Endothelial cell of umbilical vein (primary cell): ENCODE measurements at places on chromosomes 3 and 15.

DNA sequence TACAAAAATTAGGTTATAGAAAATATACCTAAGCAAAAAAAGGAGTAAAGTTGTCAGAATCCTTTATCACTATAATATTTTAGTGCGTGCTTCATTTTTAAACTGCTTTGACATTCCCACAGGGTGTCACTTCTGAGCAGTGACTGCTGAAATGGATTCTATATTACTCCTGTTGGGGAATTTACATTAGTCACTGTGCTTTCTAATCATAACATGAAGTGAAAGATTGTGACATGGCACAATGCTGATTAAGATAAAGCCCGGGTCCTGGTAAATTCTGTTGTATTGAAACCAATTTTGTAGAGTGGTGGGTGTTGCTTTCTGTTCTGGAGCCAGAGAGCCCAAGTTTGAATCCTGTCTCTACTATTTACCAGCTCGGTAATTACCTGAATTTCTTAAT is 36.4 kb upstream of the EHHADH start:
- DNase-seq = no peak

GRCh38 chr3:23387286-23387918 is 184.3 kb downstream of the UBE2E2 start:
- DNase-seq = no peak

GRCh38 chr3:25362118-25362517 is 65.9 kb upstream of the RARB start:
- DNase-seq = no peak

GRCh38 chr3:130826516-130827182 is 67.2 kb upstream of the ATP2C1 start:
- no peak for DNase-seq

DNA sequence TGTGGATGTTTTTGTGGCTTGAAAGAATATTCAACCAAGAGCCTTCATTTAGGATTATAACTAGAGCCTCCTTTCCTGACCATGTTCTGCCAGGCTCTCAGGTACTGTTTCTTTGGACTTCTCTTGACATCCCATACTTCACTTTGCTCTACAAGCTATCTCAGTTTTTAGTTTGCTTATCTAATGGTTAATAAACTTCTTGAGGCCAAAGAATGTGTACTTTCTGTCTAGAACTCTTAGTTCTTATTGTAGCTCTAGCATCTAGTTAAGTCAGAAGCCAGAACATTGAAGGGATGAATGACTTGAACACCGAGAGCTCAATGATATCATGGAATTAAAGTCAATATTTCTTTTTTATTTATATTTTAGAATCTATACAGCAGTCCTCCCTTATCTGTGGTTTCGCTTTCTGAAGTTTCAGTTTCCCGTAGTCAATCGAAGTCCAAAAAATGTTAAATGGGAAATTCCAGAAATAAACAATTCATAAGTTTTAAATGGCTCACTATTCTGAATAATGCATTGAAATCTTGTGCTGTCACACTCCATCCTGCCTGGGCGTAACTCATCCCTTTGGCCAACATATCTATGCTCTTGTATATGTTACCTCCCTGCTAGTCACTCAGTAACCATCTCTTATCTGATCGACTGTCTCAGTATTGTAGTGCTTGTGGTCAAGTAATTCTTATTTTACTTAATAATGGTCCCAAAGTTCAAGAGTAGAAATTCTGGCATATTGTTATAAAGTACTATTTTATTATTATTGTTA is 368.6 kb upstream of the RBMS3 start:
- no peak for DNase-seq

- peak; percentile 28 for DNase-seq
Observed at GRCh38 chr3:129439226-129439816, 427 bp downstream of the MBD4 start.

- peak; percentile 91 for DNase-seq
Observed at GRCh38 chr15:57152666-57153539, 223.4 kb upstream of the CGNL1 start.

DNA sequence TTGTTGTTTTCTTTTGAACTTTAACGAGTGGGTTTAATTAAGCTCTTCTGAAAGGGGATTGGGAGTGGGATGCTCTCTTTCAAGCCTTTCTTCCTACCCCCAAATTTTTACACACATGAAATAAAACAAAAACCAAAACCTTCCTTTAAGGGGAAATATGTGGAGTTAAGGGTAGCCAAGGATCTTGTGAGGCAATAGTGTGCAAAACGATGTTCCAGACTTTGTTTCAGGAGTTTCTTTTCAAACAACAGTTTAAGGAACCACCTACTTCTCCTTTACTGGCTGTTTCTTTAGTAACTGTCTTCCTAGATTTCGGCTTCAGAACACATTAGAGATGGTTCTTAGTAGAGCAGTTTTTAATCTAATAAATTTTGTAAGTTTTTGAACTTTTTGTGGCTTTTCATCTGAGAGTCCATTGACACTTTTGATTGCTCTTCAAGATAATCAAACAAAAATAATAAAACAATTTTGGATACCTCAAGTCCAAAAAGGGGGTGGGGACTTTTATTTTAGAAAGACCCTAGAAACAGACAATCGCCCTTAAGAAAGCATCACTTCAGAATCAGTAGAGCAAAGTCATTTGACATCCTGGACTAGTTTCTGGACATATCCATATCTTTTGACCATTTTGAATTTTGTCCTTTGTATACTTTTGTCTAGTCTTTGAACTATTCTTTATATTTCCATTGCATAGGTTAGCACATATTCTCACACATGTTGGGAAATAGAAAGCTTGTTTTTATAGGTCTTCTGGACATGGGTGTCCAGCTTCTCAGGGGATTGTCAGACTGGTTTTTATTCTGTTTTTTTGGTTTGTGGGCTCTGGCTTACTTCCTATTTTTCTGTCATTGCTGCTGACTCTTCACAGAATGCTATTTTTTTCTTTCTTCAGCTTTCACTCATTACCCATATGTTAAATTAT is 6.0 kb downstream of the DIPK2A start:
- no peak for DNase-seq

DNA sequence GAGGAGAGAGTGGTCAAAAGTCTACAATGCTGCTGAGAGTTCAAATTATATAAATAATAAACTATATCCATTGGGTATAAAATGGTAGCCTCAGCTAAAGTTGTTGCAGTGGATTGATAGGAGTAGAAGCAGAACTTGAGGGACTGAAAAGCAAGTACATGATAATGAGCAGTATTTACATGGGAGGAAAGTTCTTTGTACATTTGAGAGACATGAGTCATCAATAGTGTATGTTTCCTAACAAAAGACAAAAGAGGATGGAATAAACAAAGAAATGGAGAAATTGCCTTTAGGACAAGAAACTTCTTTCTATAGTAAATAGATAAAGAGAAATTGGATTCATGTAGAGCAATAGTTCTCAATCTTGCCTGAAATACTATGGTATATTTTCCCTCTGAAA is 110.0 kb upstream of the PLSCR5 start:
- peak; percentile 34 for DNase-seq

GRCh38 chr3:109926376-109926775 is 589.0 kb upstream of the DPPA4 start:
- no peak for DNase-seq

DNA sequence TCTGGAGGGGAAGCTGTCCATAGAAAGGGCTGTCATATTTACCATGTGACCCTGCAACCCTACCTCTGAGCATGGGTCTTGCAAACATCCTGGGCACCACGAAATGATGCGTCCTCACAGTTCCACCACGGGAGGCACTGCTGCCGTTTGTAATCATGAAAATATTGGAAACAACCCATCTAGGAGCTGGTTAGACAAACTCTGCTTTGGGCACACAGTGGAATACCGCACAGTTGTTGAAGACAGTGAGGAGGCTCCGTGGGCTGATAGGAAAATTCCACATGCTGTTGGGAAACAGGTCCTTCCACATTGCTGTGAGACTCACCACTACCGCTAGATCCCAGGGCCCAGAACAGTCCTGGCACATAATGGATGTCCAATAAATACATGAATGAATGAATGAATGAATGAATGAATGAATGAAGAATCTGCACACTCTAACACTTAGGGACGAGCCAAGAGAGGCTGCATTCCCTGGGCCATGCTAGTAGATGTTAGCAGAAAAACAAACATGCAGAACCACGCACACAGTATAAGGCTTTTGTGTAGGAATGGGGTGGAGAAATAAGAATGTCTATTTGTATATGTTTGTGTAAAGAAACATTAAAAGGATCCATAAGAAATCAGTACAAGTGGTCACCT is 40.6 kb downstream of the TPRA1 start:
- DNase-seq = no peak

GRCh38 chr15:33601461-33601860 is 290.7 kb downstream of the RYR3 start:
- DNase-seq = no peak

GRCh38 chr3:129689036-129689435 is 82.6 kb upstream of the PLXND1 start:
- no peak for DNase-seq

DNA sequence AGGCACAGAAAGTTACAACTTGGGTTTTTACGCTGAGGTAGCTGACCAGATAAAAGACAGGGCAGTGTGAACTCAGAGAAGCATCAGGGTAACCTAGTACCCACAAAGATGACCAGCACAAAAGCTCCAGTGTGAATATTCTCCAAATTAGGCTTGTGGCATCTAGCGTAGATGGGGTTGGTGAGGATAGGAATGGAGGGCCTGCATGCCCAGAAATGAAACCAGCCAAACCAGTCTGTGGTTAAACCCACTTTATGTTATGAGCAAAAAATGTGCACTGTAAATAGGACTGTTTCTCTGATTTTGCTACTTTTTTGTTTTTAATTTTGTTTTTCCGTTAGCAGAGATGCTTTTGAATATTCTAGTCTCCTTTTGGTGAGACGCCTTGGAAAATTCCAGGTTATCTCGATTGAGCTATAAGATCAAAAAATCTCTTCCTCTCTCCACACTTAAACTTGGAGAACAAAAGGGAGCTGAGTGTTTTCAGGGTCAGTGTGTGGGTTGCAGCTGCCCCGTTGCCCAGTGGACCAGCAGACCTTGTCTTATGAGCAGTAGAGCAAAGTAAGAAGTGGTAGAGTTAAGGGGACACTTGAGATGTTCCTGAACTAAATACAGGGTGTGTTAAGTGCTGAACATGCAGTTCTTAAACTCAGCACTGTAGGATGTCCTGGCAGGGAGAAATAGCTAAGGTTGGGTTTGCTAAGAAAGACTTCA is 132.9 kb downstream of the C3orf38 start:
- DNase-seq = no peak

GRCh38 chr15:58459045-58459444 is 27.3 kb downstream of the LIPC start:
- no peak for DNase-seq

GRCh38 chr3:166837535-166837934 is 542.6 kb downstream of the ZBBX start:
- DNase-seq = no peak

DNA sequence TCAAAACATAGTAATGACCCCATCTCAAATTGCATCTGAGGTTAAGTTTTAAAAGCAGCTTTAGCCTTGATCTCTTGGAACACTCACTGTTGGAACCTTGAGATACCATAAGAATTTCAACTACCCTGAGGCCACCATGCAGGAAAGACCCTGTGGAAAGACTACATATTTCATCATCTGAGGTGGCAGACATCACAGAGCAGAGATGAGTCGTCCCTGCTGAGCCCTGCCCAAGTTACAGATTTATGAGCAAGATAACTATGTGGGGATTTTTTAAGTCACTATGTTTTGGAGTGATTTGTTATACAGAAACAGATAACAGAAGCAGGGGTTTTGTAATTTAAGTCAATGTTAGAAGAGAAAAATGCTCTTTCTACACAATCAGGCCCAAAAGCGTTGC is 168.4 kb downstream of the STAC start:
- DNase-seq = no peak

GRCh38 chr15:75705854-75706681 is 6.6 kb downstream of the CSPG4 start:
- DNase-seq = no peak

DNA sequence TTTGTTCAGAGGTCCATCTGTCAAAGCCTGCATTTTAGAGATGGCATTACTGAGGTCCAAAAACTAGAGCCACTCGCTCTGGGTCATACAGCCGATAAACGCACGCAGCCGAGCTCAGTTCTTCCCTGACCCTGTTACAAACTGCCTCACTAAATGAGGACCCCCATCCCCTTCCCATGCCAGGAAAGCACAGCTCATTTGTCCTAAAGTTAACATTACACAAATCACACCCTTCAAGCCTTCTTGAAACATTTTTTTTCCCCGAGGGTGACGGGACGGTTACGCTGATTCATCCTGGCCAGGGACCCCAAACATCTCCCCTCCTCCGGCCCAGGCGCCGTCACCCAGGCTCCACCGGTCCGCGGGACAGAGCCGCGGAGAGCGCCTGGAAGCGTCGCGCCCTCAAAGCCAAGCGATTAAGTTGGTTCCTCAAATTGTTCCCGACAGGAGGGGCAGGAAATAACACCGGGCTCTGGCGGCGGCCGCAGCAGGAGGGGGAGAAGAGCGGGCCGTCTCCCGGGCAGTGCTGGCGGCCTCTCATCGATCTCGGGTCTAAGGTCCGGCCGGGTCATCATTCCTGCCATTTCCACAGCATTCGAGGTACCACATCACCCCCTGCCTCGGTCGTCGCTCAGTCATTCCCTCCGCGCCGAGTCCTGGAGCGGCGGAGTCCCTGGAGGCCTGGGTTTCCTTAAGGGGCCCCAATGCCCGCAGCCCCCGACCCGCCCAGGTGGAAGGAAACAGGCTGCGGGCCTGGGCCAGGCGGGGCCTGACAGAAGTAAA is 619 bp upstream of the CMTM8 start:
- peak; percentile 40 for DNase-seq

DNA sequence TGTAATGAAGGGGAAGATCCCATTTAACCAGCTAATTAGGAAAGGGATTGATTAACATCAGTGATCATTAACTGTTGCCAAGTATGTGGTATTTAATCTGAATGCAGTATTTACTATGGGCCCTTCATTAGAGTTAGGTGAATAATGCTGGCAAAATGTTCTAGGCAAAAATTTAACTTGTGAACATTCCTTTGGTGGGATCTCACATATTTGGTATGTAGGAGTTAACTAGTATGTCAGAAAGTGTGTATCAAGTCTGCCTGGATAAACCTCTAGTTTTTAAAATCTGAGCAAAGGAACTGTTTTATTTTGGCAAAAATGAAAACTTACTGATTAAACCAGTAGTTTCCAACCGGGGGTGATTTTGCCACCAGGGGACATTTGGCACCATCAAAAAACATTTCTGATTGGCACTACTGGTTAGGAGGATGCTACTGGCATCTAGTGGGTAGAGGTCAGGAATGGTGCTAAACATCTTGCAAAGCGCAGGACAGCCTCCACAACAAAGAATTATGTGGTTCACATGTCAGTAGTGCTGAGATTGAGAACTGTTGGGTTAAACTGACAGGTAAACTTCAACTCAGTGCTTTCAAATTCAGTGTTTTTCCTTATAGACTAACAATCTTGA is 22.5 kb downstream of the LRTM1 start:
- no peak for DNase-seq
